A172 (cell line): ENCODE measurements at places on chromosomes 7 and 10. TPM values are rescaled to one million over a fixed set of nuclear protein-coding genes. Genes with fewer than 3 reads are reported as not detected.

Gene GPR26
- total RNA-seq = not detected in 2 replicates

Gene SFMBT2
- total RNA-seq = 0.57 and 0.96 TPM in 2 replicates

GRCh38 chr10:117204316-117204715, 7.0 kb downstream of the KCNK18 start:
- no peak for DNase-seq

- peak; percentile 55 for DNase-seq
Observed at GRCh38 chr10:46992803-46993561, 81.8 kb downstream of the PTPN20 start.

- DNase-seq = no peak
Observed at GRCh38 chr7:23443974-23444373, 26.3 kb downstream of the IGF2BP3 start.

DNA sequence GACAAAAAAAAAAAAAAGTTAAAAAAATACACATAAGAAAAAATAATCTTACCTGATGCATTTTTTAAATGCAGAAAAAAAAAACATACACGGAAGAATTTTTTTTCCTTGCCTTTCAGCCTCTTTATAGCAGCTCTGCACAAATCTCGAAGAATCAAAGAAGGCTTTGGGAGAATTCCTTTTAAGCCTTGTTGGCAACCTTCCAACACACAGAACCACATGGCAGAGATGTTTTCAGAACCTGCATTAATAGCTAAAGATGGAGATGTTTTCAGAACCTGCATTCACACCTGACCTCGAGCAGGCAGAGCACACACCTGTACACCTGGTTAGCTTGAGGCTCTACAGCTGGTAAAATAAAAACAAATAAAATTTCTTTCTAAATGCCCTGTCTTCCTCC, 65.6 kb downstream of the DOCK4 start:
- DNase-seq = no peak

- no peak for DNase-seq
Observed at GRCh38 chr7:463362-463781, 56.3 kb downstream of the PDGFA start.

GRCh38 chr10:13990392-13990805, 340.3 kb downstream of the FRMD4A start:
- no peak for DNase-seq

Gene H2BK1
- total RNA-seq = not detected in 2 replicates

DNA sequence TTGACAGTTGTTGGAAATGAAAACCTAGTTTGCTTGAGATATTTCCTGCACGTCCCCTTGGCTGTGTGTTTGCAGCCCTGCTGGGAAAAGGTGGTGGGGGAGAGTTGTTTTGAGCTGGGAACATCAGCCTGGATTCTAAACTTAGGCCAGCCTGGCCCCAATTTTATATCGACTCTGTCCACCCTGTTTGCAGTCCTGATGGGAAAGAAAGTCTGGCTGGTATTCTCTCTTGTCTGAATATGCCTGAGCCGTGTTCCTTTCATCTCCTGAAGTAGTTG, 178.7 kb downstream of the CCDC3 start:
- DNase-seq = no peak

DNA sequence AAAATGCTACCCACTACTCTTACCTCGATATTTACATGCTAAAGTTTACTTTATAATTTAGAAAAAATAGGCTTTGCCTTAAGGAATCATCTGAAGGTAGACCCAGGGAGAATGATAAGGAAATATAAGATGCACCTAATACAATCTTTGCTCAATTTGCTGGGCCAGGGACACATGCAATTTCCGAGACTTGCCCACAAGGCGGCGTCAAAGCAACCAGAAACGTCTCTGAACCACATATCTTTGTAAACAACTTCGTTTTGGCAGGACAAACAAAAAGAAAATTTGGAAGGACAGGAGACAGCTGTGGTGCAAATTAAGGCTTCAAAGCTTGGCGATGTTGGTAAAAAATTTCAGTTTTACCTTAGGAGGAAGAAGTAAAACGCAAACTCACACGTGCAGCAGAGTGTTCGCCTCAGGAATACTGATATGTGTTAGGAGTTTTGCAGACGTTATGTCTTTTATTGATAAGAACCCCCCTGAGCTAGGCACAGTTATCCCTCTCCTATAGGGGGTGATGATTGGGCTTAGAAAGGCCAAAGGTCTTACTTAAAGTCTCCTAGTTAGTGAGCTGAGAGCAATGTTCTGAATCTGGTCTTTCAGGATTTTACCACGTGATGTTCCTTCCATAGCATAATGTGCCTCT, 134.3 kb downstream of the PRKCQ start:
- DNase-seq = peak; percentile 37

- no peak for DNase-seq
Observed at GRCh38 chr7:462173-463103, 57.2 kb downstream of the PDGFA start.

Gene SH2D4B
- total RNA-seq = 0.07 and 0.53 TPM in 2 replicates

DNA sequence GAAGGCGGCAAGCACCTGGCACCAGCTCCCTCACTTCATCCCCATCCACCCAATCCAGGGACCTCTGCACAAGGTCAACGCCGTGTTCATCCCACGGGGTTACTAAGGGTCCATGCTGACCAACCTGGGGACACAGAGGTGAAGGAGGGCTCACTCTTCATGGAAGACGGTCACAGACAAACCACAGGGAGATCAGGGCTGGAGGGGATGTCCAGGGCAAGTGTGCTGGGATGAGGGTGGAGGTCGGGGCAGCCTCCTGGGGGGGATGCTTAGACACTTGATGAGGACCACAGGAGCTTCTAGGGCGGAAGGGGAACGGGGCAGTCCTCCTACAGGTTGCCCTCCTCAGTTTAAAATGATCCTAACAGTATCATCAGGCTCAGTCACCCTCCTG, 46.7 kb downstream of the FAM53B start:
- no peak for DNase-seq

DNA sequence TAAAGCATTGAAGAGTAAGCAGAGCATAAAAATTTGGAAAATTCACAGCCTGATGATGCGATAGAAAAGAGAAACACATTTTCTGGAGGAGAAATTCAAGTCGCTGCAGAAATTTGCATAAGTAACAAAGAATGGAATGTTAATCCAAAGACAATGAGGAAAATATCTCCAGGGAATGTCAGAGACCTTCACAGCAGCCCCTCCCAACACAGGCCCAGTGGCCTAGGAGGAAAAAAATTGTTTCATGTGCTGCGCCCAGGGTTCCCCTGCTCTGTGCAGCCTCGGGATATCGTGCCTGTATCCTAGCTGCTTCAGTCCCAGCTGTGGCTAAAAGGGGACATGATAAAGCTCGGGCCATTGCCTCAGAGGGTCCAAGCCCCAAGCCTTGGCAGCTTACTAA, 206.8 kb downstream of the TPK1 start:
- no peak for DNase-seq

DNA sequence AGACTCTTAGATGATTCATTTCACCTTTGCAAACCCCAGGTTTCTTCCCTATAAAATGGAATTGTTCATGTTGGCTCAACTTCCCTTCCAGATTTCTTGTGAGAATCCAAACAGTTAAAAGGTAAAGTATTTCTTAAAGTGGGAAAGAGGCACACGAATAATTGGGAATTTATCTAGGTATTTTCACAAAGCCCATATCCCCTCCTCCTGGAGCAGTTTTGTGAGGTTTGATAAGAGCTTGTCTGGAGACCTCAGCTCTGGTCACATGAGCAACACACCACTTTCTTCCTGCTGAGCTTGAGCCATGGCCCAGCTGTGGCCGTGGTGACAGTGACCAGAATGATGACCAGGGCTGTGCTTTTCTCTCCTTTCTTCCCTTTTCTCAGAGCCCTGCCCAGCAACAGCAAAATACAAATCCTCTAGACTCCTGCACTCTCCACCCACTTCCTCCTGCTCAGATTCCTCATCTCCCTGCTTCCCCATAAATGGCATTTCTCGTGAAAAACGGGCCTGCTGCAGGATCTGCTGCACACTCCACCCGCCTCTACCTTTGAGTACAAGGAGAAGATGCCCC, 87.7 kb downstream of the PIK3CG start:
- DNase-seq = peak; percentile 36

GRCh38 chr10:121764233-121764942, 163.4 kb downstream of the ATE1 start:
- DNase-seq = no peak

DNA sequence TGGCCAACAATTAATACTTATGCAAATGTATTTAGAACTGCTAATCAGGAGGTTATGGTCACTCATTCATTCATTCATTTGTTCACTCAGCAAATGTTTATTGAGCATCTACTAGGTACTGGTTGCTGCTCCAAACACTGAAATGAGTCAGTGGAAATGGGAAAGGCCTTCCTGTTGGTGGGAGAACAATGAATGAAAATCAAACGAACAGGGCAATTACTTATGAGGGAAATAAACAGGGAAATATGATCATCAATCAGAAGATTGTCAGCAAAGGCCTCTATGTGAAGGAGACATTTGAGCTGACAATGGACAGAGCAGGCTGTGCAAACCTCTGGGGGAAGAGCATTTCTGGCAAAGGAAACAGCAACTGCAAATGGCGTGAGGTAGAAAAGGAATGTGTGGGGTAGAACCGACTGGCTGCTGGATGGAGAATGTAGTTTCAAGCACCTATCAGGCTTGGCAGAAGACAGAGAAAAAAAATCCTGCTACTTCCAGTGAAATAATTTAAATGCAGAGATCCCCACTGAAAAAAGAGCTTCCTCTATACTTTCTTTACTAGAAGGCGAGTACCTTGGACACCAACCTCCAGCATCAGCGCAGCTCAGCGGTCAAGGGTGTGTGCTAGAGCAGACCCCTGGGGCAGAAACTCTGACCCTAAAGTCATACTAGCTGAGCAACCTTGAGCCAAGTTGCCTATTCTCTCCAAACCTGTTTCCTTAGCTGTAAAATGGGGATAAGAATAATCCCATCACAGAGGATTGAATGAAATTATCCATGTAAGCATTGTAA, 108.8 kb upstream of the EEPD1 start:
- DNase-seq = no peak

- DNase-seq = no peak
Observed at GRCh38 chr7:121244120-121244870, 84.5 kb upstream of the WNT16 start.

GRCh38 chr7:2029211-2029905, 203.4 kb downstream of the MAD1L1 start:
- DNase-seq = no peak

DNA sequence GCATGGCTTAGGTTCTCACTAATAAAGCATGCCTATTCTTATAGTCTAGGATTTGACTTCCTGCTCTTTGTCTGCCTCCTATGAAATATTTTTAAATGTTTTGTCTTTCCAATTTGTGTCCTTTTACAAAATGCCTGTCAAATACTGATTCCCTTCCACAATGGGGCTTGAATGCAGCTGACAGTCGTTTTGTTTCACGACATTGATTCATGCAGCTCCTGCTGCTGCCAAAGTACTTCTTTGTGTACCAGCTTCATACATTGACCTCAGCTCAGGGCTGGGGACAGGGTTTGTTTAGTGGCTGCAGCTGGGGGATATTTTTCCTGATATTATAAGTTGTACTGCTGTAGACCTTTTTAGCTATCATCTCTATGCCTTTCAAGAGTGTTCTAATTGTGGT, 371.9 kb upstream of the CHRM2 start:
- DNase-seq = no peak

GRCh38 chr10:99630991-99631390, 10.8 kb upstream of the SLC25A28 start:
- no peak for DNase-seq

Gene EBLN1
- not detected in 2 replicates for total RNA-seq

GRCh38 chr10:6542999-6543430, 37.1 kb downstream of the PRKCQ start:
- no peak for DNase-seq

DNA sequence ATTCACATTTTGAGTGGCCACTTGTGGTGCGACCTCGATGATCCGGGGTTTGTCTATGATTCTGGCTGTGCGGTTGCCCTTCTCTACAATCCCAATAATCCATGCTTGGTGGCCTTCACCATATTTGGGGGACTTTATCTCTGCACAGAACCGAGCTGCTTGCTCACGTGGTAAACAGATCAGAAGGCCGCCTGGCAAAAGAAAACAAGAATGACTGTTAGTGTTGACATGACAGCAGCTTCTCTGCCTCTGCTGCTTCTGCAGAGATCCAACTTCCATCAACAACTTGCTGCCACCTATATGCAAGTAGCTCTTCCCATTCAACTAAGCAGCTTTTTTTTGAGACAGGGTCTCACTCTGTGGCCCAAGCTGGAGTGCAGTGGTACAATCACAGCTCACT, 19.3 kb upstream of the PHYH start:
- no peak for DNase-seq

GRCh38 chr10:122663516-122664130, 36.0 kb downstream of the C10orf120 start:
- no peak for DNase-seq

GRCh38 chr7:134458341-134458805, 527 bp downstream of the AKR1B1 start:
- DNase-seq = peak; percentile 33

DNA sequence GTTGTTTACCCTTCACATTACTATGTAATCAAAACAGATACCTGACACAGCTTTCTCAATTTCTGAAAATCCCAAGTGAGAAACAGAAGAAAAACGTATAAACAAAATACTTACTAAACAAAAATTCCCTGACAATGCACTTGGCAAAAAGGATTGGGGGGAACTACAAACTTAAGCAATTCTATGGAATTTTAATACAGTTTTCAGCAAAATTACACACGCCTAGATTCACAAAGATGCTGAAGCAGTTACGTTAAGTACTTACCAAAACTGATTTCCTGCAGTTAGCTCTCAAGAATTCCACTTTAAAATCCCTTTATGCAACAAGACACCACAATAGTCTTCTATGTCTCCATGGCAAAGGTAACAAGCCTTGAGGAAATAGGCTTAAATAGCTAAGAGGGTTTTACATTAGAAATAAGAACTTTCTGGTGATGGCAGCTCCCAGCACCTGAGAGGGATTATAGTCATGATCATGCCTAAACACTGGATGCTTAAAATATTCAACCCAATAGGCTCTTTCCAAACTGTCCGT, 10.8 kb downstream of the TOMM7 start:
- DNase-seq = no peak

DNA sequence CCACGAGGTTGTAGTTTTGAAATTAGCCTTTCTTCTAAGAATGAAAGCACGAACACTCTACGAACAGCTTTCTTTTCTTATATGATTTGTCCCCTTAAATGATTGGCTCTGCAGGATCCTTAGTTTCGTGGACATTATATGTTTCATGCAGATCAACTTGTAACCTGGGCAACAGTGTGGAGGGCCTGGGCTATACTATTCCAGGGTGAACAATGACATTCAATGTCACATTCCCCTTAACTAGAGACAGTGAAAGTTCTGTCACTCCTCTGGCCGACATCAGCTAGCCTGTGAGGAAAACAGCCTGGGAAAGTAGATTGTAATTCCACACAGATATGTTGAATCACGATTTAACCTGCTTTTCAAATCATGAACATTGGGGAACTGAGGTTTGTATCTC, 23.4 kb downstream of the TAS2R16 start:
- DNase-seq = no peak

DNA sequence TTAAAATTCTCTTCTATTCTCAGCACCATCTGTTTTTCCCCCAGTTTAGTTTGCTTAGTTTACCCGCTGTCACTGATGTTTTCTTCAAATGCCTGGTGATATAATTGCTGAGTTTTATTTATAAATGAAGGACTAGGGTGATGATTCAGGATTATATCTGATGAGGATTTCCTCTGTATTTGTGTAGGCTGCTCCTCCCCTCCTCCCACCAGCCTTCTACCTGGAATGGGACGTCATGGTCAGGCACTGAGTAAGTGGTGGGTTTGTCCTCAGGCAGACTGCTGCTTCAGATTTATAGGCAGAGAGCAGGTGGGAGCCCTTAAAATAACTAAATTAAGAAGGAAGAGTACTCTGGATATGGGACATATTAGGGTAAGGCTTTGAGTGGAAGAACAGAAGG, 35.8 kb downstream of the PALS2 start:
- no peak for DNase-seq

Gene KNDC1
- total RNA-seq = 2.2 and 3.2 TPM in 2 replicates

Gene TRPV6
- total RNA-seq = not detected in 2 replicates

- no peak for DNase-seq
Observed at GRCh38 chr7:158651968-158652565, 52.5 kb downstream of the NCAPG2 start.
